ENCODE measurements at places on chromosomes 2 and 18.

- no peak for DNase-seq
Observed at GRCh38 chr2:134463699-134464022, 209.8 kb downstream of the MGAT5 start.

- no peak for DNase-seq
Observed at GRCh38 chr2:62010632-62011256, 105.3 kb downstream of the COMMD1 start.

DNA sequence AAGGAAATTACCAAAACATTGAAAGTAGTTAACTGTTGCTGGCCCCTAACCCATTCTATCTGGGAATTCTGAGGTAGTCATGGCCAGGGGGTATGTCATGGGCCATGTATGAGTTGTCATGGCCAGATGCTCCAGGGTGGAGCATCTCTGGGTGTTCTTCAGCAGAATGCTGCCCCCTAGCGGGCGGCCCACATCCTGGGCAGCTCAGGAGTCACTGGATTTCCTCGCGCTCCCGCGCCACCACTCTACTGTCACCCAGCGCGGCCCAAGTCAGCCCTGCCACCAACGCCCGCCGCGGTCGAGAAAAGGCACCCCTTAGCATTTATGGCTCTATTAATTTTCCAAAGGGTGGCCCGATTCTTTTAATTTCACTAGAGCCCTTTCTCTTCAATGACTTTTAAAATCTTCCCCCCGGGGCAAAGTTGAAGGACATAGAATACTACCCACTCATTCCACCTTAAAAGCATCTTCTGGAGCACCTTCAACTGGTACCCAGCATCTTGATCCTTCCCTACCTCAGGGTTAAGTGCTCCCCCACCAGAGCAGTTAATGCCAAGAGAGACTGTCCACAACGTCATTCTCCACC lies 41.6 kb downstream of the PKDCC start:
- DNase-seq, result peak; percentile 65

GRCh38 chr2:125259451-125259850 lies 1234.4 kb downstream of the CNTNAP5 start:
- DNase-seq, result no peak

DNA sequence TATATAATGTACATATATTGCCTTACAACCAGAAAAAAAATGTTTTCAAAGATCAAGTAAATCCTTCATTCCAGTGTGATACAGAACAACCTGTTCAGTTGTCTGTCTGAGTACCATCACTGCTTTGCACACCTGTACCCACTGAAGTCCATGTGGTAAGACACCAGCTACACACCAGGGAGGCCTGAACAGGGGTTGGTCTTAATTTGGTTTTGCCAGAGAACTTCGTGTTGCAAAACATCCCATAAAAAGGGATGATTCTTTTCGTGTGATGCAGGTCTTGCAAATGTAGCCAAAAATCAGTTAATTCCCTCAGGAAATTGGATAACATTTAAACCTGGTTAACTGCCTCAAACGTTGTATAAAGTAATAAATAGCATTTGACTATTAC lies 73.7 kb upstream of the SLC1A4 start:
- DNase-seq, result no peak

DNA sequence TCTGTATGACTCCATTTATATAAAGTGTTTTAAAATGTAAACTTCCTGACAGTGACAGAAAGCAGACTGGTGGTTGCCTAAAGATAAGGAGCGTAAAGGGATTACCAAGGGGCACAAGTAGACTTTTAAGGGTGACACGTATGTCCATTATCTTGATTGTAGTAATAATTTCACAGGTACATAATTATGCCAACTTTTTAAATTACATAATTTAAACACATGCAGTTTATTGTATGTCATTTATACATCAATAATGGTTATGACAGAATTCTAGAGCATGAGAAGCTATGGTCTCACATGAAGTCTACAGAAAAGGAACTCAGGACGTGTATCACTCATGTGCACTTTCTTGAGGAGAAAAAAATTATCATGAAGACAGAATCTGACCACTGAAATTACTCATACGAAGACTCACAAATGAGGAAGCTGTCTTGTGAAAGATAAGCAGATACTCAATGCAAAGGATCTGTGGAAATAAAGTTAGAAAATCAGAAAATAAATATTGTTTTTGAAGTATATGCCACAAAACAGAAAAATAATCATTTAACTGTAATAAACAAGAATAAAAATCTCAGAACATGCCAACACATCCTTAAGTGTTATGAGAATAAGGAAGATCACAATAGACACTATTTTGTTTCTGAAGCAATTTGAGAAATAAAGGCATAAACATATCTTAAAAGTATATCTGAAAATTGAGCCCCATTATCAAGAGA lies 84.4 kb downstream of the TMEM131 start:
- DNase-seq, result no peak

DNA sequence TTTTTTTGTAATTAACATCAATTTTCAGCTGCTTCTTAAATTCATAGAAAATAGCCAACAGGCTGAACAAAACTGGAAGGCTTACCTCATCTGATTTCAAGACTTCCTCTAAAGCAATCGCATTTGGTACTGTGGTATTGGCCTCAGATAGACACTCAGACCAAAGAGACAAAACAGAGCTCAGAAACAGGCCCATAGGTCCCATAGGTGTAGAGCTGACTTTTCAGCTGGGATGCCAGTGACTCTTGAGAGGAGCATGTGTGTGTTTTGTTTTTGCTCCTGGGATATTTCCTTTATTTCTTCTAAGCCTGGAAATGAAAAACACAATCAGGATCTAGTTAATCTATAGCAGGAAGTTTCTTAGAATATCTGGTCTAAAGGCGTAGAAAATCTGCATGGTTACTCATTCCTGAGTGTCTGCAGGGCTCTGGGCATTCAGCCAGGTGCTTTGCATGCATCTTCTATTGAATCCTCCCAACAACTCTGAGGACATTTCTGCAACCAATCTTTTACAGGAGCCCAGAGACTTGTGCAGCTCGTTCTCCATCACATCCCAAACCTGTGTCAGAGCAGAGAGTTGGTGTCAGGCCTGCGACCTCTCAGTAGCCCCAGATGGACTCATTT lies 190.8 kb downstream of the RTP5 start:
- DNase-seq, result no peak

DNA sequence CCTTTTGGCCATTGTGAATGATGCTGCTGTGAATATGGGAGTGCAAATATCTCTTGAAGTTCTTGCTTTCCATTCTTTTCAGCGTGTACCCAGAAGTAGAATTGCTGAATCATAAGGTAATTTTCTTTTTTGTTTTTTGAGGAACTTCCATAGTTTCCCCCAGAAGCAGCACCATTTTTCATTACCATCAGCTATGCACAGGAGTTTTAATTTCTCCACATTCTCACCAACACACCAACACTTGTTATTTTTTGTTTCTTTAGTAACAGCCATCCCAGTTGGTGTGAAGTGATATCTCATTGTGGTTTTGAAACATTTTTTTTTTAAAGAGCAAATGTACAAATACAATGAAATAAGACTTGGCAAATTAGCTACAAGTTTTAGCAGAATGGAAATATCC lies 21.3 kb downstream of the POU3F3 start:
- no peak for DNase-seq

GRCh38 chr2:35864141-35864540 lies 491.4 kb upstream of the CRIM1 start:
- DNase-seq, result no peak

DNA sequence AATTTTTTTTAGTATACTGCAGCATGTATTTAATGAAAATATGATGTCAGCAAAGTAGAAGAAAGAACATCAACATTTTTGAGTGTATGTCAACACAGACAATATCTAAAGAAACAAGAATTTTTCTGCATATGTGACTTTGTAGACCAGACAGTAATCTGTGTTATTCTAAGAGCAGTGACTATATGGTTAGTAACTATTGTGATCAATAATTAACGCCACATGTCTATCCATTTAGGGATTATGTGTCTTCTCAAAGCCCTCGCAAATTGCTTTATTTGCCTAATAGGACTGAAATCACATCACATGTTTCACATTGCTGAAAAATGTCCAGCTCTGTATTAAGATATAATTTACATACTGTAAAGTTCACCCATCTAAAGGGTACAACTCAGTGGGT lies 107.8 kb downstream of the GFPT1 start:
- DNase-seq, result no peak

GRCh38 chr2:238158509-238159070 lies at the start of gene ERFE:
Gene ERFE, plus strand, starts transcription at chr2:238158970. Its CDS starts 38 bp downstream, at chr2:238159008.
- peak; percentile 62 for DNase-seq

DNA sequence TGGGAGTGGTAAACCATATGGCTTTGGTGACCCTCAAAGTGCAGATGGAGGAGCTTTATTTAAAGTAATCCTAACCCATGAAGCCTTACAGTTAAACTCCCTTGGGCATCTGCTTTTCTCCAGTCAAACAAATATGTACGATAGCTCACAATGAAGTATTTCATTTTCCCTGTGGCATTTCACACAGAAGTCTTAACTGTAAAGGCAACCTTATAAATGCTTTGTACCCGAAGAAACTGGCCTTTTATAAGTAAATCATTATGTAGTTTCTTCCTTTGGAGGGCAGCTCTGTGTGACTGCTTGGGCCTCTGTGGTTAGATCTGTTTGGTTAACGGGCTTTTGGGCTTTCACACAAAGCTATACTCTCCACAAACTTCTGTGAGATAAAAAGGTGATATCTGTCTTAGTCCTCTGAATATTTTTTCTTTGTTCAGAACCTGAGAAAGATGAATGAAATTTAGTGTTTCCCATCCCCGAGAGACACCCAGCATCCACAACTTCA lies 46.6 kb downstream of the SCN1A start:
- no peak for DNase-seq

DNA sequence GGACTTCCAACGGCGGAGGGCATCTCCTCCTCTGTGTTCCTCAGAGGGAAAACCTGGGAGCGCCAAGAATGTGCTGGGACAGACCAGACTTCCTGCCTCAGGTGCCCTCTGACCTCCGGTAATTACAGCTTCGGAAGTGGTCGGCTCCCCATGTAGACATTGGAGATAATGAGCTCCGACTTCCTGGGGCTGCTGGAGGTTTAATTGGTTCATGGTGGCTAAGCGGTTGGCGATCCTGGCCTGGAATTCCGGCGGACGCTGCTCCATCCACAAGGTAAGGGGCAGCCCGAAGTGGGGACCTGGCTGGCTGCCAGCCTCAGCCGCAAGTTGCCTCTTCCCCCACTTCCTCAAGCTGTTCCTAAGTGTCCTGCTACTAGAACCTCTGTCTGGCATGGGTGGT lies 83.2 kb upstream of the EPC2 start:
- no peak for DNase-seq

DNA sequence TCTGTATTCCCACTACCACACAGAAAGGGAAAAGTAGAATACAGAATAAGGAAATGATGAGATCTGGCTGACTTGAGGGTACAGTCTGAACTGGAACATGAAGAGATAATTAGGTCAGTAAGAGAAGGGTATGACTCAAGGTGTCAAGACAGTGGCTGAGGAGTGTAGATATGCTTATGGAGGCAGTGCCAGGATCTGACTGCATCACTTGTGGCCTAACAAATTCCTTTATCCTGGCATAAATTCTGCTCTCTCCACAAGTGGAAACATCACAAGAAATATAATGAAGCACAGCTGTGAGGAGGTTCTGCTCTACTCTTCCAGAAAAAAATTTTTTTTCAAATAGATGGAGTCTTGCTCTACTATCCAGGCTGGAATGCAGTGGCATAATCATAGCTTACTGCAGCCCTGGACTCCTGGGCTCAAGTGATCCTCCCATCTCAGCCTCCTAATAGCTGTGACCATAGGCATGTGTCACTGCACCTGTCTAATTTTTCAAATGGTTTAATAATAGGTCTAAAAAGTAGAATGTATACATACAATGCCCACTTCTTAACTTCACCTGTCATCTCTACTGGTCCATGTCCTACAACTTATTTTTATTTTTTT lies 85.3 kb downstream of the C2orf74 start:
- no peak for DNase-seq

DNA sequence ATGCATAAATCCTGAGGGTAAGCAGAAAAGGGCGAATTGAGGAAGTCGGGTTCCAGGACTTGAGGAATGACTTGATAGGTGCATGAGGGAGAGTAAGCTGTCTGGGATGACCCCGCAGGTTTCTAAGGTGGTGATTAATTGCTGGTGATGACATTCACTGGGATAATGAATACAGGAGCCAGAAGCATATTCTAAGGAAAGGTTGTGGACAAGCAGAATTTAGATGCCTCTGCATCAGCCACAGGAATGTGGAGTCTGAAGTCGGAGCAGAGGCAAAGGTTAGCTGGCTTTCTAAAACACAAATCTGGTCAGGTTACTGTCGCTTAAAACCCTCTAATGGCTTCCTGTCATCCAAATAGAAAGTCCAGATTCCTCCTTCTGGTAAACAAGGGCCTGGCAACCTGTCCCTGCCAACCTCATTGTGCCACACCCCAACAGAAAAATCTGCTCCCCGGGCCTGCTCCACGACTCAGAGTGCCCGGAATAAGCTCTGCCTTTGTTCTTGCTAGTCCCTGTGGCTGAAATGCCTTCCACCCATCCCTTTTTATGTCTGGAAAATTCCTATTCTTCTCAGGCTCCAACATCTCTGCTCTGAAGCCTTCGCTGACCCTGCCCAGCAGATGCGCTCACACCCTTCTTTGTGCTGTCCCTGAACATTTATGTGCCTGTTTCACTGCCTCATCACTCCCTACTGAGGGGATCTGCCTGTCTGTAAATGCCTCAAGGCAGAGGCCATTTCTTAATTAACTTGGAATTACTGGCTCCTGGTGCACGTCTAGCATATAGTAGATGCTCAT lies 11.3 kb upstream of the TMEM214 start:
- DNase-seq, result no peak

- no peak for DNase-seq
Observed at GRCh38 chr18:8045884-8046281, 478.8 kb downstream of the PTPRM start.

GRCh38 chr2:229388731-229389130 lies 117.6 kb upstream of the PID1 start:
- DNase-seq, result no peak

- DNase-seq, result no peak
Observed at GRCh38 chr2:223069465-223069864, 17.5 kb downstream of the KCNE4 start.

- DNase-seq, result no peak
Observed at GRCh38 chr2:143762176-143762928, 633.1 kb downstream of the ARHGAP15 start.

DNA sequence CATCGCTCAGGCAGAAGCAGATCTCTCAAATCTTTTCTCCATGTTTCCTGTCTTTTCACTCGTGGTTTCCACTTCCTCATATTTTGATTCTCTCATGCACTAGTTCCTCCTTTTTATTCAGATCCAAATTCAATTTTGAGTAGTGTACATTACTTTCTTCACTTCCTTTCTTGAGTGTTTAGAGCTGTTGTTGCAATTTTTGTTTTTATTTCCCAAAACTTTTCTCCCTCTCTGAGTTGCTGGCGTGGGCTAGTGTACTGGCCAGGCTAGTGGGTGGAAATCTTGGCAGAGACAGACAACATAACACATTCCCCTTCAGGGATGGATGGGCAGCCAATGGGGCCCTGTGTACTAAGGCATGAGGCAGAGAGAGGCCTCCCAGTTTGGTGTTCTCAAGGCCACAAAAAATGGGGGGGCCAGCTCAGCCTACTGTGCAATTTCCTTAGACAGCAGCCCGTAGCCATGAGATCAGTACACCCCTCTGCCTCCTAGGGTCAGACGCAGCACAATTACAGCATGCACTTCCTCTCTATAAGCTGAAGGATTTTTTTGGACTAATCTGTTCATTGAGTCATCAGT lies 145.1 kb upstream of the PID1 start:
- DNase-seq, result peak; percentile 84
